ENCODE measurements at places on chromosomes 12 and 14.

- DNase-seq = no peak
Observed at GRCh38 chr12:130655010-130655409, 61.1 kb downstream of the RIMBP2 start.

DNA sequence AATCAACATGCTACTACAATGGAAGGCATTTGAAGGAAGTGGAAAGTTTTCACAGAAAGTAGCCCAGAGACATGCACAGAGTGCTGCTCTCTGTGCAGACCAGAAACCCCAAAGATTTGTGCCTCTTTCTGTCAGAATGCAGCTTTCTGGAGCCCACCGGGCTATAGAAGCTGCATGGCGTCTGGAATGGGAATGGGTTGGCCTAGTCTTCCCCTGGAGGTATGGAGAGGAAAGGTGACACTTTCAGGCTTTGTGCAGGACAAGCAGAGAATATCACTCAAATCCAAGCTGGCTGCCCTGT is 21.3 kb upstream of the ZFP36L1 start:
- DNase-seq = no peak

DNA sequence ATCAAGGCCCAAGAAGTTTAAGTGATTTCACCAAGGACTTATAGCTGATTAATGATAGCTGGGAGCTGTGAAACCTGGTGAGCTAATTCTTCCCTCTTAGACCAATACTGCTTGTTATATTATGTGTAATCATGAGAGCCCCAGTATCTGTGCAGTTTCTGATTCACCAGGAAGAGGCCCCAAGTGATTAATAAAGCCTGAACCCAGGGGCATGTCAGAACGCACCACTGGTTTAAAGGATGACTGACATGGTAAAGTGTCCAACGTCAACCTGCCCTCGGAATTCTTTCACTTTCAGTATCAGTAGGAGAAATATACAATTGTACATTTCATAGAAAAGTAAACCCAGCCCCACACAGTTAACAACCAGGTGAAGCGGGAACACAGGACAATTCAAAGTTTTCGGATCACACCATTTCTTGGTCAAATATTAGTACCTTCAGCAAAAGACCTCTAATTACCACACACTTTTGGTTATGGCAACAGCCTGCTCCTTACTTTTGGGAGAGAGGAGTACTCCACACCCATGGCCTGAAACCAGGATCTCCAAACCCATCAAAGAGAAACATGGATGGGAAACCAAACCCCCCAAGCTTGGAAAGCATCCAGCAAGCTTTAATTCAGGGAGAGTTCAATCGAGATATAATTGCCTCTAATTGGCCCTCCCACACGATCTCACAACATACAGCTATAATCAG is 28.5 kb downstream of the TMCC3 start:
- DNase-seq = no peak

DNA sequence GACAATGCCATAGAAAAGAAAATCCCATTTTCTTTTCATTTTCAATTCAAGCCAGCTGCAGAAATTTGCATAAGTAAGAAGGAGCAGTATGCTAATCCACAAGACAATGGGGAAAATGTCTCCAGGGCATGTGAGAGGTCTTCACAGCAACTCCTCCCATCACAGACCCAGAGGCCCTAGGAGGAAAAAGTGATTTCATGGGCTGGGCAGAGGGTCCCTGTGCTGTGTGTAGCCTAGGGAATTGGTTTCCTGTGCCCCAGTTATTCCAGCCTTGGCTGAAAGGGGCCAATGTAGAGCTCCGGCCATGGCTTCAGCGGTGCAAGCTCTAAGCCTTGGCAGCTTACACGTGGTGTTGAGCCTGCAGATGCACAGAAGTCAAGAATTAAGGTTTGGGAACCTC is 211.4 kb downstream of the CCDC59 start:
- DNase-seq = no peak

- DNase-seq = no peak
Observed at GRCh38 chr12:65614259-65614889, 209.9 kb upstream of the HMGA2 start.

- no peak for DNase-seq
Observed at GRCh38 chr12:114193474-114193873, 212.5 kb downstream of the TBX5 start.

DNA sequence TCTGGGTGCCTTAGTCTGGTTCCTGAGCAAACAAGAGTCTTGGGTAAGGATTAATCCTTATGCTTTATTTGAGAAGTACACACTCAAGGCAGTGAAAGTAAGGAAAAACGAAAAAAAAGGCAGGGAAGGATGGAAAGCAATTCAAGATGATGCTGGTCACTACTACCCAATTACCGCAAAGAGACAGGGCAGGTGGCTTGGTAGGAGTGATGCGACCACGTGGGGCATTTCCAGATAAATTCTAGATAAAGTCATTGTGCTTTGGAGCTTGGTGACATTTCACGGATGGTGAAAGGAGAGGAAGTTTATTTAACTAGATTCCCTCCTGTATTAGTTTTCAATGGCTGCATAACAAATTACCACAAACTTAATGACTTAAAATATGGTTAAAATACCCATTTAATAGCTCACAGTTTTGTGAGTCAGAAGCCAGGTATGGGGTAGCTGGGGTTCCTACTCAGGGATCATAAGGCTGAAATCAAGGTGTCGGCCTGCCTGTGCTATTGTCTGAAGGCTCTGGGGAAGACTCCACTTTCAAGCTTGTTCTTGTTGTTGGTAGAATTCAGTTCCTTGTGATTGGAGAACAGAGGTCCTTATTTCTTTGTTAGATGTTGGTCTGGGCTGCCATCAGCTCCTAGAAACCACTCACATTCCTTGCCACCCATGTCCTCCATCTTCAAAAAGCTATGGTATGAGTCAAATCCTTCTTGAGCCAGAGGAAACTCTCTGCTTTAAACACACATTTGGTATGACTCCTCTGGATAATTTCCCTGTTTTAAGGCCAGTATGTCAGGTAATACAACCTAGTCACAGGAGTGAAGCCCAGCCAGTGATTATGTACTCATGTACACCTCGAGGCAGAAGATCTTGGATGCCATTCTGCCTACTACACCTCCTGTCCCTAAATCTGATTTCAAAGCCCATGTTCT is 5.6 kb upstream of the HMGA2 start:
- DNase-seq = peak; percentile 77
